Prostate gland (tissue), 2 donors: ENCODE measurements at places on chromosomes 2 and 18.

- no peak for DNase-seq
These were observed 157.4 kb downstream of the SUCLG1 start for GRCh38 chr2:84301717-84302116.

GRCh38 chr2:211068108-211068780 is 511.8 kb downstream of the CPS1 start:
- no peak for DNase-seq

DNA sequence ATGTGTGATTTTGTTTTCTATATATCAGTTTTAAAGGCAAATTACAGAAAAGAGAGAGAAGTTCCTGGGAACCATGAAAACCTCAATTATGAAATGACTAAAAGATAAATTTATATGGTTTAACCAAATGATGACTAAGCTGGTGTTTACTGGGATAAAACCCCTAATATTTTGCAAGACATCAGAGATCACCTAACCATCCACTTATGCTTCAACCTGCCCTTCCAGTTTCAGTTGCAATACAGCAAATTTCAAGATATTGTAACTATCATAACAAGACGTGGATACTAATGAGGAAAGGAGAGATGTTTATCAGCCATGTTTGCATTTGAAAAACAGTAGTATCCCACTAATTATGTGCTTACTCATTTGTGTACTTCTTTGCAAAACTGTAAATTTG is 108.2 kb downstream of the GAREM1 start:
- no peak for DNase-seq

GRCh38 chr2:191038241-191038725 is 24.3 kb upstream of the STAT1 start:
- DNase-seq, result no peak

DNA sequence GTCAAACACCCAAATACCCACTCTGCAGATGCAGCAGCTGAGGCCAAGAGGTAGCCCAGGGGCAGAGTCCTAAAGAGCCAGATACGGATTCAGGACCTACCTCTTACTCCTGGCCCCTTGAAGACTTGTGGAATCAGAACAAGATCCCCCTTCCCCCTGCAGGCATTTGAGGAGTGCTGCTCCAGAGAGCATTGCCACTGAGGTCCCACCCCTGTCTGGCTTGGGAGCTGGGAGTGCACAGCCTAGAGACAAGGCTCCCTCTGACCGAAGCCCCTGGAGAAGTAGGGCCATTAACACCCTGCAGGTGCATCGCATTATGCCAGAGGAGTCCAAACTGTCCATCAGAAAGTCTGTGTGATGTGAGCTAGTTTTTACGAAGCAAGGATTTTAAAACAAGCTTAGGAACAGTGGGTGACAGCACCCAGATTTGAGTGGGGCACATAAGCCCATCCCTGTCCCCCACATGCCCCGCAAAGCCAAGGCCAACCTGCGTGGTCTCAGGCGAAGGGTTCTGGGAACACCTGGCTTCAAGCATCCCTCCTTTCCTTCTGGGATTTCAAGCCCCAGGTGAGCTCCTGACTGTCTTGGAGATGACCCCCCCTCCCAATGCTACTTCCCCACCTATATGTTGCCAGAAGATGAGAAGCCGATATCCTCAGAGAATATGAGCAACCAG is 48.4 kb downstream of the MTERF4 start:
- DNase-seq, result peak; percentile 1

- DNase-seq, result no peak
These were observed 31.7 kb upstream of the ZNF396 start for GRCh38 chr18:35408843-35409261.

DNA sequence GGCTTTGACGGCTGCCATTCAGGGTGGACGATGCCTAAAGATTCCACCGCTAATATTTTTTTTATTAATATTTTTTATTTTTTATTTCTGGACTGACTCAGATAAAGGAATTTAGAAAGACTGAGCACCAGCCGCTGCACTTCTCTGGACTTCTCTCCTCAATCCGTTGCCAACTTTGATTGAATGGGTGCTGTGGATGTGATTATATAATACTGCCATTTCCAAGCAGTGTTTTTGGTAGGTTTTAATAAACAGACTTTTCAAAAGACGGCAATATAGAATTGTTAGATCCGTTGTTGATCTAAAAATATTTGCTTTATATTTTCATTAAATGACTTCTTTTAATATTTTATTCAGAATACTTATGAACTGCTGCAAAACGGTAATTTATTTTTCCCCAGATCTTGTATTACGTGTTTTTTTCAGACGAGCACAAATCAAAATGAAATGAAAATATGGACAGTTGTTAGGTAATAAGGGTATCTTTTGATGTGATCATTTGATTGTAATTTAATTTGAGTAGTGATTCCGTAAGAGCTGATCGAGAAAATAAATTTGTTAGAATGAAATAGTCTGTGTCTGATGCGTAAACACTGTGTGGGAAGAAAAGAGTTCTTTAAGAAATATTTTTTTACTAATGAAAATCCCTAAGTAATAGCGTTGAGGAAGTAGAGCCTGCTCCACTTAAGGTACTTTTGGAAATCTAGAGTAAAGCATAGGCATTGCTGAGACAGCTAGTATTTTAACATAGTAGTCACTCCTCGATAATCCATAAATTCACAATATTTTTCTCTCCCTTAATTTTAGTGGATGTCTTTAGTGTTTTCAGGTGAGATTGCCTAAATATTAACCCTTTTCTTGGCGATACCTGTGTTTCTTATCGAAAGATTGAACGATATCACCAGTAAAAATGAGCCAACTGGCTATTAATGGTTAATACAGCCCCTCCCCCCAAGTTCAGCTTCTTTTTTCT is 4.4 kb downstream of the POU3F3 start:
- DNase-seq, result no peak

- peak; percentile 67 for DNase-seq
These were observed 2.5 kb upstream of the UGT1A7 start for GRCh38 chr2:233679196-233679595.

DNA sequence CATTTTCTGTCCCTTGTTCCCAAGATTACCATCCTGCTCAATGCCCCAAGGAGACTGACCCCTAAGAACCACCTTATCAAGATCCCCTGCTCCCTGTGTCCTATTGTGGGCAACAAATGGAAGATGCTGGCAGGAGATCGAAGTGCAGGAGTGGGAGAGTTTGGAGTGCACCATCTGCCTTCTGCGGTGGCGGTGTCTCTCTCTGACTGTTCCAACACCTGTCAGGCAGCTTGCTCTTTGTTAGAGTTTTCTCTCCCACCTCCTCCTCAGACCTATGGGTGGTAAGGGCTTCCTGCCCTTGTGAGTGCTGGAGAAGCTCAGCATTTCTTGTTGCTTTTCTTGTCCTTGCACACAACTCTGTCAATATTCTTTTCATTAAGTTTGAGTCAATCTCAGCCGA is 64.1 kb upstream of the SPHKAP start:
- DNase-seq, result no peak

DNA sequence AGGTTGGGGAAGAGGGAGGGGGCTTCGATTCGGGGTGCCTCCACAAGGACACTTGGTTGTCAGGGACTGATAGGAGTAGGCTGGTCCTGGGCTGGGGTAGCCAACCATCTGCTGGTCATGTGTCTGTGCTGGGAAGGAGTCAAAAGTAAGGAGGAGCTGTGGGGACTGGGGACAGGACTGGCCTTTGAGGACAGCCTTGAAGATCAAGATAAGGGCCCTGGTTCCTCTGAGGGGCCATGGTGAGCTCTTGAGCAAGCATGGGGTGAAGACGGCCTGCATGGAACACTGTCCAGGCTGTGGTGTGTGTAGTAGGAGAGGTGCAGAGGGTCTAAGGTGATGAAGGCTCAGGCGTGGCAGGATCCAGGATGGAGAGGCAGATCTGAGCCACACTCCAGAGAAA is 1.7 kb downstream of the CYP27A1 start:
- no peak for DNase-seq

DNA sequence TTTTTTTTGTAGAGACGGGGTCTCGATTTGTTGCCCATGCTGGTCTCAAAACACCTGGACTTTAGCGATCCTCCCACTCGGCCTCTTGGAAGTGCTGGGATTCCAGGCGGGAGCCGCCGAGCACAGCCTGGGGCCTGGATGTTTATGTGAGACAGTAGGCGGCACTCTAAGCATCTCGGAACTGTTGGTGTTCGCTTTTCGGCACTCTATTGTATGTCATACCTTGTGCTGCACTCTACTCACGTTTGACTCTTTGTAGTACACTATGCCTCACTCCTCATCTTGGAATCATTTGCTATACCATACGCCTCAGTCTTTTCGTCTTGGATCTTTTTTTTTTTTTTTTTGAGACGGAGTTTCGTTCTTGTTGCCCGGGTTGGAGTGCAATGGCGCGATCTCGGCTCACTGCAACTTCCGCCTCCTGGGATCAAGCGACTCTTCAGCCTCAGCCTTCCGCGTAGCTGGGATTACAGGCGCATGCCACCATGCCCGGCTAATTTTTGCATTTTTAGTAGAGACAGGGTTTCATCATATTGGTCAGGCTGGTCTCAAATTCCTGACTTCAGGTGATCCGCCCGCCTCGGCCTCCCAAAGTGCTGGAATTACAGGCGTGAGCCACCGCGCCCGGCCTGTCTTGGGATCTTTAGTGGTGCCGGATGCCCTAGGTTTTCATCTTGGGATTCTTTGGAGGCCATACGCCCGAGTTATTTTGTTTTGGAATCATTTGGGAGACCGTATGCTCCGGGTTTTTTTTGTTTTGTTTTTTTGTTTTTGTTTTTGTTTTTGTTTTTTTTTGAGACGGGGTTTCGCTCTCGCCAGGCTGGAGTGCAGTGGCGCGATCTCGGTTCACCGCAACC is 24.2 kb upstream of the ZDBF2 start:
- no peak for DNase-seq

- DNase-seq, result no peak
These were observed 35.6 kb upstream of the PNPT1 start for GRCh38 chr2:55729136-55729685.

- no peak for DNase-seq
These were observed 144.4 kb downstream of the MREG start for GRCh38 chr2:215868846-215869543.

GRCh38 chr2:107684421-107684820 is 142.3 kb upstream of the RGPD4 start:
- DNase-seq, result no peak

GRCh38 chr2:28445448-28446258 is 50.2 kb upstream of the PLB1 start:
- DNase-seq, result no peak

- no peak for DNase-seq
These were observed 40.0 kb upstream of the CYBRD1 start for GRCh38 chr2:171482308-171482707.
